Activated CD4-positive, alpha-beta memory T cell treated with anti-CD3 and anti-CD28 coated beads for 36 hours (primary cell): ENCODE measurements at places on chromosomes 3 and 15. TPM values are rescaled to one million over a fixed set of nuclear protein-coding genes. Genes with fewer than 3 reads are reported as not detected.

MIX23 gene
- total RNA-seq = 86.4 TPM

GP9 gene
- total RNA-seq = not detected

UNC13C gene
- not detected for total RNA-seq

STRIT1 gene
- not detected for total RNA-seq

RARRES1 gene
- not detected for total RNA-seq

GCNT3 gene
- total RNA-seq = not detected

KNL1 gene
- 33.1 TPM for total RNA-seq

SLC24A5 gene
- not detected for total RNA-seq

CP gene
- total RNA-seq = not detected

HHATL gene
- not detected for total RNA-seq

CAPN3 gene
- 2.2 TPM for total RNA-seq

STIMATE gene
- total RNA-seq = 18.3 TPM

CFAP20DC gene
- 2.5 TPM for total RNA-seq

MELTF gene
- 6.0 TPM for total RNA-seq

CPLX3 gene
- total RNA-seq = not detected

PAQR9 gene
- total RNA-seq = not detected

USP50 gene
- total RNA-seq = not detected

ITIH1 gene
- not detected for total RNA-seq

ANKRD63 gene
- total RNA-seq = not detected

CACNA1D gene
- total RNA-seq = 0.24 TPM

SCAMP2 gene
- 77.6 TPM for total RNA-seq

CYP19A1 gene
- not detected for total RNA-seq

CCDC39 gene
- not detected for total RNA-seq

PPP4R2 gene
- 107 TPM for total RNA-seq

PLXNA1 gene
- total RNA-seq = 9.3 TPM

TGFBR2 gene
- total RNA-seq = 37.0 TPM

FEZF2 gene
- not detected for total RNA-seq

INSYN1 gene
- total RNA-seq = not detected

ITPKA gene
- total RNA-seq = 4.7 TPM

MME gene
- total RNA-seq = not detected

CEMIP gene
- 0.07 TPM for total RNA-seq

PLCL2 gene
- 16.7 TPM for total RNA-seq

OGG1 gene
- total RNA-seq = 35.7 TPM

SMCO1 gene
- total RNA-seq = not detected

MUC4 gene
- 0.24 TPM for total RNA-seq

MNS1 gene
- 0.10 TPM for total RNA-seq

ZNF619 gene
- total RNA-seq = 8.3 TPM

SERF2 gene
- 787 TPM for total RNA-seq
